ENCODE measurements at places on chromosomes 1 and 21.

GRCh38 chr21:45867671-45868081 is 113.9 kb upstream of the COL6A1 start:
- no peak for DNase-seq

DNA sequence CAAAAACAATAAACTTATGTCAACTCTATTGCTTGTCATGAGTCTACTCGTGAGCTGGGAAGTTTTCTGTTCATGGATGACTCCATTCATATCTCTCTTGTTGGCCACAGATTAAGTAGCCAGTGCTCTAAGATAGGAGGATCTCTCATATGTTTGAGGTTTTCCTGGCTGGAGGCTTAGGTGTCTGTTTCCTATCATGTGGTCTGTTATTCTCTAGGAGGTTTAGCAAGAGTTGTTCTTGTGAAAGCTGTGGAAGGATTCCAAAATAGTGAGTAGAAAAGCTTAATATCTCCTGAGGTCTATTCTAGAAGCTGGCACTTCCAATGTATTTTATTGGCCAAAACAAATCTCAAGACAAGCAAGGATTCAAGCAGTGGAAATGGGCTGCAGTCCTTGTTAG is 5.8 kb upstream of the KRTAP20-2 start:
- no peak for DNase-seq

DNA sequence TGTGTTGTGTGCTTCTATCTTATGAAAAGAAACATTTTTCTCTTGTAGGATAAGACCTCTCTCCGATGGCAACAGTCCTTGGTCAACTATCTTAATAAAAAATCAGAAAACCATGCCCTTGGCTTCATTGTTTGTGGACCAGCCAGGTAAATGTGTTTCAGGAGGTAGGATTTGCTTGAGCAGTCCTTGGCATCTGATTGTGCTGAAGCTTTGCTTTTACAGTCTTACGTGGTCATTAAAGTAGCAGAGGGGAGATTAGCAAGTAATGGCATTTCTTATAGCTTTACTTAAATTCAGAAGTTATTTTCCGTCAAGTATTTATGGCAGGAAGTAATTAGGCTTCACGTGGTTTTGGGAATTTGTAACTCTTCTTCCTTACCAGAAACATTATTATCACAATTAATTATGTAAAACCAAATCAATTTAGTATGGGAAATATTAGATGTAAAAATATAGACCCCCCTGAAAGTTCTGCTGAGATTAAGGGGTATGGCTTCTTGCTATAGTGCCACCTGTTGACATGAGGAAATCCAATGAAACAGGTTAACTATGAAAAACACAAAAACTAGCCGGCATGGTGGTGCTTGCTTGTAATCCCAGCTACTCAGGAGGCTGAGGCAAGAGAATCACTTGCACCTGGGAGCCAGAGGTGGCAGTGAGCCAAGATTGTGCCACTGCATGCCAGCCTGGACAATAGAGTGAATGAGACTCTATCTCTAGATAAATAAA is 49.0 kb downstream of the MAP3K21 start:
- DNase-seq = no peak

DNA sequence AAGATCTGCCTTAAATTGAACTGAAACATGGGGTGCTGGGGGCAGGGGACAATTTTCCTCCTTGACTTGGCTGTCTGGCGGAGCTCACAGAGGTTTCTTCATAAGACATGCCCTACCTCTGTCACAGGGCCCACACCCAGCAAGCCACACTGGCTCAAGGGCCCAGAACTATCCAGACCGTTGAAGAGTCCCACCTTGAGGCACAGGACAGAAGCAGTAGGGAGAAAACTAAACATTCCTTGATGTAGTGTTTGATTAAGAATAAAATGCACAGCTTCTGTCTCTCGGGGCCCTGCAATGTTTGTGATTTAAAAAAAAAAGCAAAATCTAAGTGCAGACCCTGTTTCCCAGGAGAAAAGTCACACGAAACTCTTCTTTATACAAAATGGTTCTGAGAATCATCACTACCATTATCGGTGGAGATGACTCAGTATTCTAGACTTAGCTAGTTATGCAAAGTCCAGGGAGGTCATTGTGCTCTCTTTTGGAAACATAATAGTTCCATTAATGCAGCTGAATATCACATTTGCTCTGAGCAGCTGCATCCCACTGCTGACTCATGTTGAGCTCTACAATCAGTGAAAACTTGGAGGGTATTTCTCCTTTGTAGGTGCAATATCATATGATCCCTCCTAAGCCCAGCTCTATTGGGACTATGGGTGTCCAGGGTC is 53.6 kb upstream of the DIRAS3 start:
- no peak for DNase-seq

DNA sequence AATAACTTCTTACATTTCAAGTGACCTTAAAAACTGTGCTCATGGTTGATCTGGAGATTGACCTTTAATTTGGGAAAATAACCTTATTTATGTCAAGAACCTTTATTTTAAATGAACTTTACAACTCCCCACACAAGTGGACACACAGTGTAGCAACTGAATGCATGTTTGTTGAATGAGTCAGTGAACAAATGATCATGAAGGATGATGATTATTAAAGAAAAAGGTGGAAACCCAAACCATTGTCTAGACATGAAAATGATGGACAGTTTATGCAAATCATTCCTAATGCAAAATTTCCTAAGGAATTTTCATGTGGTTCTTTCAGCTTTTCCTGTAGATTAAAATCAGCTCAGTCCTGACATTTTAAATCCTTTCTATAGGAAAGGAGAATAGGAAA is 439.8 kb upstream of the RUNX1 start:
- DNase-seq = no peak

Data from MM.1S (cell line).